ENCODE measurements at places on chromosomes 16 and 17.

DNA sequence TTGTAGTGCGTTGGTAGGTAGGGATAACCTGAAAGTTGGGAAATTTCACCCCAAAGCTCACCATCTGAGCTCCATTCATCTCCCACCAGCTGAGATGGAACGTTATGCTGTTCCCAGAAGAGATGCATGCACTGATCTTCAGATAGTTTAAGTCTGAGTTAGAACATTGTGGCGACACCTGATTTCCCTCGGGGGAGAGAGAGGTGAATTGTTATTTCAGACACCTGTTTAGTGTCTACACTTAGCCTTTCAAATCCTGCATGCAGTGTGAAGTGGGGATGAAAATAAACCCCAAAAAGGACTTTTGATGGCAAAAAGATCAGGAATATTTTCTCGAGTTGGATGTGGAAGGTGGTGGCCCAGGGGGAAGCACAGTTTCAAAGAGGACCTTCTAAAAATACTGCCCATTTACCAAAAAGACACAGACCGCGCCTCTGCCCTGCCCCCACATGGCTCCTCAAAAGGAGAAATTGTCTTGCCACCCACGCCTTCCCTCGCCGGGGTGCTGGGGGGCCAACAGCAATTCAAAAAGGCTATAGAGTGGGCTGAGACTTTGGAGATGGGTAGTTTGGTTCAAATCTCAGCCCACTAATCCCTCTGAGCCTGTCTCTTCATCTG, 11.4 kb downstream of the CIITA start:
- no peak for DNase-seq

DNA sequence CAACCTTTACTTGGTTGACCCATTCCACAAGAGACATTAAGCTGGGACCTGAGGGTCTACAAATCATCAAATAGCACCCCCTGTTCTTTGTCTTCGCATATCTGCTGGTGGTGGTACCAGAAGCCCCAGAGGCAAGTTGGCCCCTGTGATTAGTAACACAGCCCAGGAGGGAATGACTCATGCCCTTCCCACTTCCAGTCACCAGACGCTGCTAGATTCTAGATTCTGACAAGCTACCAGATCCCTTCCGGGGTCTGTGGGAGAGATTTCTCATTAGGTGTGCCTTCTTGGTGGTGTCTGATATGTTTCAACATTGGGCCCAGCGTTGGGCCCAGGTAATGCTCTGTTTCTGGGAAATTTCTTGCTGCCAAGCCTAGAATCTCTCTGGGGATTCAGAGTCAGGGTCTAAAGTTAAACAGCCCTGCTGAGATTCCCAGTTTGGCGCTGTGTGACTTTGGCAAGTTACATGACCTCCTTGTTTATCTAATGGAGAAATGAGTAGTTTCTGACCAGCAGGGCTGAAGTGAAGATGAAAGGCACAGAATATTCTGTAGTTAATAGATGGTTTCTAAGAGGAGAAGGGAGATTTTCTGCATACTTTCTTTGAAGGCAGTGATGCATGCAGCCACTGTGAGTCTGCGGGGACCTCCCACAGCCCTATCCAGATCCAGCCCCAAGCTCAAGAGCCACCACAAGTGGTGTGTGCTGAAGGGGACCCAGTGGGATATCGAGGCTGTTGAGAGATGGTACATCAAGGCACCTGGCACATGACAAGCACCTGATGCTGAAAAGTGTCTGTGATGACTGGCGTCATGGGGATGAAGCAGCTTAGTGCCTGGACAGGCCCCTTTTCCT, 3.9 kb downstream of the TRPV2 start:
- DNase-seq: no peak

- no peak for DNase-seq
Measured at GRCh38 chr16:89187770-89188392, 12.5 kb downstream of the SLC22A31 start.

DNA sequence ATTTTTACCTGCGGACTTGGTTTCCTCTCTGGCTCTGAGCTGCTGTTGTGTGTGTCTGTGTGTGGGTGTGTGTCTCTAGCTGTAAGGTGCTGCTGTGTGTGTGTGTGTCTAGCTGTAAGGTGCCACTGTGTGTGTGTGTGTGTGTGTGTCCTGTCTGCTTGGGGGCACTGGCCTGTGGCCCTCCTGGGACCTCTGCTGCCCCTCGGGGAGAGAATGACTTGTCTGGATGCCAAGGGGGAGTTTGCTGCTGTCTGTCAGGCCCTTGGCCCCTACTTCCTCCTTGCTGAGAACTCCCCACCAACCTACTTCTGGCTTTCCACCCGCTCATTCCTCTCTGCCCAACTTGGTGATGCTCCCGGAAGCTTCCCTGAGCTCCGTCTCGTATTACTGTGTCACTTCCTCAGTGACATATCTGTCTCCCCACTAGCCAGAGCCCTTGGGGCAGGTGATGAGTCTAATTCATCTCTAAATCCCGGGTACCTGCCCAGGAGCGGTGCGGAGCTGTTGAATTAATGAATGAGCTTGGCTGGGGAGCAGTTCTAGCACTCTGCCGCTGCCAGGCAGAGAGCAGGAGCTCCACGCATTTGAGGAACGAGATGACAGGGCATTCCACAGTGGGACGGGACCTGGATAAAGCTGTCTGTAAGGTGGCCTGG, 3.5 kb upstream of the LASP1NB start:
- DNase-seq: no peak

- DNase-seq: no peak
Measured at GRCh38 chr17:77382356-77382911, 241.7 kb downstream of the SEC14L1 start.

GRCh38 chr16:27784351-27785306, 234.7 kb downstream of the KATNIP start:
- DNase-seq: no peak
